ENCODE measurements at places on chromosomes 5 and 9.

DNA sequence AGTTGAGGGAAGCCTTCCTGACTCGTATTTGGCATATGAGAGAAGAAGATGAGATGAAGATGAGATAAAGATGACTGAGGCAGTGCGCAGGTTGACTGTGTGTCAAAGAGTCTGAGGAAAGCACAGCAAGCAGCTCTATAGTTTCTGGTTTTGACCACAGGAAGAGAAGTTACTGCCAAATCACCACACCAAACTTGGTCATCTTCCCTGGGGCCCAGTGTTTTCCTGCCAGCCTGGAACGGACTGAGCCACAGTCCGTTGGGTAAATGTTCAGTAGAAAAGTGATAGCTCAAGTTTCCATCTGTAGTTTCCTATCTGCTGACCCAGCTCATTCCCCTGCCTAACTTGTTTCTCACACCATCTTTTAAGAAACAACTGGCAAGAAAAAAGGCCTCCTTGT lies 80.7 kb upstream of the ADAMTS19 start:
- DNase-seq: no peak

DNA sequence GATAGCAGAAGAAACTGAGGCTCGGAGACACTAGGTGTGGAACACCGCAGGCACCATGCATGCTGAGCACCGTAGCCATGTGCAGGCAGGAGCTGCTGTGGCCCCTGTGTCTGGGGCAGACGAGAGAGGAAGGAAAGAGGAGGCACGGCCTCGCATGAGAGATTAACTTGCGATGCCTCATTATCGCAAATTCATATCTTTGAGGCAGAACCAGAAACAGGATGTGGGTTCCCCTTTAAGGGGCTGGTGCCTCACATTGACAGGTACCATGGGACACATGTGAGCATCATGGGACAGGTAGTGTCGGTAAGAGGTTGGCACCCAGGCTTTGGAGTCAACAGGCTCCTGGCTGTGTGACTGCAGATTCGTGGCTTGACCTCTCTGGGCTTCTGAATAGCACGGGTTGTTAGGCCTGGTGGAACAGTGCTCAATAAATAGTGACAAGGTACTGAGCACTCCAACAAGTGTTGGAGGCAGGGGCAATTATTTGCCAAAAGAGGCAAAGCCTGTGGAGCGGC lies 40.8 kb downstream of the NAIF1 start:
- peak; percentile 90 for DNase-seq

DNA sequence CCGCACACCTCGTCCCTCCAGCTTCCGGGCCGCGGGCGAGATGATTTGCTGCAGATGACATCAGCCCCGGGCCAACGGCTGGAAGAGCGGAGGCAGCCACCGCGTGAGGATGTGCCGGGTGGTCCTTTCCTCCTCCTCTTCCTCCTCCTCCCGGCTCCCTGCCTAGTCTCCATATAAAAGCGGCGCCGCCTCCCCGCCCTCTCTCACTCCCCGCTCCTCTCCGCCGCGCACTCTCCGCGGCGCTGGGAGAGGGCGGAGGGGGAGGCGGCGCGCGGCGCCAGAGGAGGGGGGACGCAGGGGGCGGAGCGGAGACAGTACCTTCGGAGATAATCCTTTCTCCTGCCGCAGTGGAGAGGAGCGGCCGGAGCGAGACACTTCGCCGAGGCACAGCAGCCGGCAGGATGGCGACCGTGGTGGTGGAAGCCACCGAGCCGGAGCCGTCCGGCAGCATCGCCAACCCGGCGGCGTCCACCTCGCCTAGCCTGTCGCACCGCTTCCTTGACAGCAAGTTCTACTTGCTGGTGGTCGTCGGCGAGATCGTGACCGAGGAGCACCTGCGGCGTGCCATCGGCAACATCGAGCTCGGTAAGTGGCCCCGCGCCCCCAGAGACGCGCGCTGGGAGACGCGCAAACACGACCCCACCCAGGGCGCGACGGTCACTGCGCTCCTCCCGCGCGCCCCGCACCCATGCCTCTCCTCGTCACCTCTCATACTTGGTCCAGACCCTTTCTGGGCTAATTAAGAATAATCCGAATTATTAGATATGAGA lies at the start of gene MAP1B:
MAP1B (plus strand) TSS at position 345 of the 770 bp plus-strand sequence; CDS start at position 402, 57 bp downstream.
- no peak for DNase-seq

GRCh38 chr9:90025816-90026215 lies 421.0 kb downstream of the GADD45G start:
- DNase-seq: no peak

- DNase-seq: no peak
Observed at GRCh38 chr9:6126377-6126776, 89.2 kb upstream of the IL33 start.
